ENCODE measurements at places on chromosomes 13 and 19. TPM values are rescaled to one million over a fixed set of nuclear protein-coding genes. Genes with fewer than 3 reads are reported as not detected.

TMPRSS9 gene
- not detected for total RNA-seq

ZNF431 gene
- total RNA-seq = 9.2 TPM

GJA3 gene
- total RNA-seq = 11.0 TPM

KIR2DL3 gene
- total RNA-seq = not detected

PRODH2 gene
- not detected for total RNA-seq

FBXO27 gene
- 20.9 TPM for total RNA-seq

ERFL gene
- not detected for total RNA-seq

GPC6 gene
- total RNA-seq = 5.3 TPM

KLK12 gene
- not detected for total RNA-seq

CGB5 gene
- not detected for total RNA-seq

CGB1 gene
- total RNA-seq = not detected

CNN1 gene
- 150 TPM for total RNA-seq

WDR88 gene
- not detected for total RNA-seq

COQ8B gene
- 34.0 TPM for total RNA-seq

ZNF585A gene
- 11.0 TPM for total RNA-seq

MED26 gene
- 5.4 TPM for total RNA-seq

SULT2A1 gene
- not detected for total RNA-seq

CLIP3 gene
- total RNA-seq = 10.5 TPM

GPR12 gene
- total RNA-seq = not detected

SLC25A41 gene
- 0.36 TPM for total RNA-seq

All from right cardiac atrium (tissue), 5 donors.